Neural crest cell (in vitro differentiated cells): ENCODE measurements at places on chromosomes 3 and 15. TPM values are rescaled to one million over a fixed set of nuclear protein-coding genes. Genes with fewer than 3 reads are reported as not detected.

DNA sequence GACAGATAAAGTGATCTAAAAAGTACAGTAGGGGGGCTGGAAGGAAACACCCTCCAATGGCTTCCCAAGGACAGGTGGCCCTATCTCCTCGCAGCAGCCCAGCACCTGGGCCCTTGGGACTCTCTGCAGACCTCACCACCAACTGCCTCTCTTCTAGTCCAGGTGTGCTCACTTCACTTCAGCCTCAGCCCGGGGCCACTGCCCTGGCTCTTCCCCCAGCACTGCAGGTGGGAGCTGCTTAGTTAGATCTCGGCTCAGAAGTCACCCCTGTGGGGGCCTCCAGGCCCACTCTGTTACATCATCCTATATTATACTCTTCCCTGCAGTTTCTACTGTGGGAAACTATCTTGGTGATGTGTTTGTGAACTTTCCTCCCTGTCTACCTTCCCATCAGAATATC, 2.0 kb downstream of the KLF15 start:
- no peak for DNase-seq

GRCh38 chr3:19155375-19155774, 7.1 kb downstream of the KCNH8 start:
- no peak for DNase-seq

- DNase-seq: no peak
Measured at GRCh38 chr3:176795891-176796290, 401.4 kb downstream of the TBL1XR1 start.

DNA sequence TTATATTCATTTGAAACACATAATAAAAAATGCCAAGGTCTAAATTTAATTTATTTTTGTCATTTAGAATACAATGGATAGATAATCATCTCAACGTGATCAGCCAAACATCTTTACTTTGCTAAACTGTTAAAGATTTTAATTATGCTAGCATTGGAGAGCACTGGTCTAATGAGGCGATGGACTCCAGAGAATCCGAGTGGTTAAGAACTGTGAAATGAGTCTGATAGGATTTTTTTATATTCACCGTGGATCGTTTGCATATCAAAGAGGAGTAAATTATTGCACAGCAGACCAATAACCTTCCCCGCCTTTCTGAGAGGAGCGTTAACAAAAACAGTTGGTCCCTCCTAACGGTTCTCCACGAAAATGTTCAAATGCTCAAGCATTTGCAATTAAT, 540.8 kb downstream of the FOXP1 start:
- no peak for DNase-seq

- no peak for DNase-seq
Measured at GRCh38 chr3:20288050-20288449, 102.0 kb upstream of the SGO1 start.

- no peak for DNase-seq
Measured at GRCh38 chr3:141170678-141171295, 60.8 kb upstream of the PXYLP1 start.

GRCh38 chr15:43900996-43901395, 74.2 kb downstream of the WDR76 start:
- no peak for DNase-seq

DNA sequence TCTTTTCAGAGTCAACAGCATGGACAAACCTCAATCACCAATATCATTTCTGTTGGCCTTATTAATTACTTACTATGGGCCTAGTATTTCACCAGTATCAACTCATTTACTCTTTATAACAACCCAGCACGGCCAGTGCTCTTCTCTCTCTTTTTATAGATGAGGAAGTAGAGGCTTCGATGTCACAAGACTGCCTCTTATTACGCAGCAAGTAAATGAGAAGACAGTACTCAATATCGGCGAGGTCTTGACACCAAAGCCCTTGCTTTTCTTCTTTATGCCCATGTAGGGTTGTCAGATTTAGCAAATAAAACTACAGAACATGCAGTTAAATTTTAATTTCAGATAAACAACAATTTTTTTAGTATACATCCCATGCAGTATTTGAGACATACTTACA, 99.0 kb upstream of the KCNMB2 start:
- DNase-seq: no peak

GRCh38 chr3:132987396-132987795, 50.8 kb upstream of the TMEM108 start:
- DNase-seq: no peak

DNA sequence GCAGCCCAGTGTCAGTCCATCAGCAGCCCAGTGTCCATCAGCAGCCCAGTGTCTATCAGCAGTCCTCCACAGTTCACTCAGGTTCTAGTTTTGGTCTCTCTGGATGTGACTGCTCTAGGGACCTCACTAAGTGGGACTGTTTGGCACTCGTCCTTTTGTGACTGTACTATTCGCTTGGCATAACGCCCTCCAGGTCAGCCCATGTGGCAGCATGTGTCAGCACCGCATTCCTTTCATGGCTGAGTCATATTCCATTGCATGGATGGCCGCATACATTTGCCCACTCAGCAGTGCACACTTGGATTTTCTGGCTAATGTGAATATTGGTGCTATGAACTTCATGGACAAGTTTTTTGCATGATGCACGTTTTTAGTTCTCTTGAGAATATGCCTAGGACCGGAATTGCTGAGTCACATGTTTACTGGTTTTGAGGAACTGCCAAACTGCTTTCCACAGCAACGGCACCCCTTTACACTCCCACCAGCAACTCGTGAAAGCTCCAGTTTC, 16.4 kb downstream of the CHST13 start:
- DNase-seq: no peak

DNA sequence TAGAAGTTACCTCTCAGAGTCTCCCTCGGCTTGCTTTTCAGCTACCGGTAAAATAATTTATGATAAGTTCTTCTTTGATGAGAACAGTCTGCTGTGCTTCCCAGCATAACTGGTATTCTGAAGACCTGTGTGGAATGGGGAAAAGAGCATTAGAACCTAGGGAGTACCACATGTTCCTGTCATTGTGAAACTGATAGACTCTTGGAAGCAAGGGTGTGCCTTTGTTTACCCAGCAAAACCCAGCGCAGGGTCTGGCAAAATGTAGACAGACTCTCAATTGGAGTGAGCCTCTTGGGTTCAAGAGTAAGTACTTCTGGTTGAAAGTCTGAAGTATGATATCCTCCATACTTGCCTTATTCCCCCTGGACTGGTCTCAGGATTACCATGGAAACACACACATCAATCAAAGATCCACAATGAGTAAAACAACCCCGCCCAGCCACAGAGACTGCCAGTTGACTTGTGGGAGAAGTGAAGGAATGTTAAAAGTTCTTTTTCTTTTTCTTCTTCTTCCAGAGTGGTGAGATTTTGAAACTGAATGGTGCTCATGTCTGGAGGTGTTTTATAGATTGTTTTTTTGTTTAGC, 652.4 kb upstream of the NAALADL2 start:
- DNase-seq: no peak

GRCh38 chr3:59107856-59108815, 58.3 kb upstream of the CFAP20DC start:
- no peak for DNase-seq

GRCh38 chr15:59096429-59096828, 8.5 kb upstream of the CCNB2 start:
- no peak for DNase-seq

DNA sequence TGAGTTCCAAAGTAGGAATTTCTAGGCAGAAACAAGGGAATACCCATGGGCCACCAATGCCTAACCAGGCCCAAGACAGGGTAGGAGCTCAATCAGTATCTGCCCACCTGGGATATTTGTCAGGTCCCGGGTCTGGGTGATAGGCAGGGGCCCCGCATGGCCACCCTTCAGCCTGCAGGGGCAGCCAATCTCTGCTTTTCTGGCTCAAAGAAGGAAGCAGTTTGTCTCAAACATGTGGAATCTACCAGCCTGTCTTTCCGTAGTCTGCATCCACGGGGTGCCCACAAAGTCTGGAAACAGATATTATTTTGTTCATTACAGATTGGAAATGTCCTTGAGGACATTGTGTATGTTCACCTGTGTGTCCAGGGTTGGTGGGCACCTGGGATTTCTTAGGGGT, 56.2 kb downstream of the CEMIP start:
- no peak for DNase-seq

DNA sequence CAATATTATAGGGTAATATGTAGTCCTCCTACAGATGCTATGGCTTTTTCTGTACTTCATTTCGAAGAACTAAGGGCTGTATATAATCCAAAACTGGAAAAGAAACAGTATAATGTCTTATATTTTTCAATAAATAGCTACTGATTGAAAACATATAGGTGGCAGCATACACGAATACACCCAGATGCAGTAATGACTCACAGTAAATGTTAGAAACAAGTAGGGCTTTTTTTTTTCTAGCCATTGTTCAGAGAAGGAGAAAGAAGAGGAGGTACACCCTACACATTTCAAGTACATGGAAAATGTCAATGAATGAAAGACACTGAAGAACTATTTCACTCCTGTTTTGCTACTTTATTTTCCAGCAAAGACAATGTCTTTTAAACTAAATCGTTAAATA, 9.4 kb downstream of the DAZL start:
- DNase-seq: no peak

DNA sequence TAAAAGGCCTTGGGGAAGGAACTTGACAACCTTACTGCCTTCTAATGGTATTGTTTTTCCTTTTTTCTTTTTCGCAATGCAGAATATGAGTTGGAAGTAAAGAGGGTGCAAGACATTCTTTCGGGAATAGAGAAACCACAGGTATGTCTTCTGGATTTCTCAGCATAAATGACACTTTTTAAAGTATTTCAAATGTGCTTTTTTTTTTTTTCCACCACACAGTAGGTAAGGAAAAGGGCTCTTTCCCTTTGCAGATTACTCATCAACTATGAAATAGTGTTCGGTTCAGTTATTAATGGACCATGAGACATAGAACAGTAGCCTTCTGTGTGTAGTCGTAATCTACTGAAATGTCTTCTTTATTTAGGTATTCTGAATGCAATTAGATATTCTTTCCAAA, 162.4 kb downstream of the GHSR start:
- DNase-seq: no peak

DNA sequence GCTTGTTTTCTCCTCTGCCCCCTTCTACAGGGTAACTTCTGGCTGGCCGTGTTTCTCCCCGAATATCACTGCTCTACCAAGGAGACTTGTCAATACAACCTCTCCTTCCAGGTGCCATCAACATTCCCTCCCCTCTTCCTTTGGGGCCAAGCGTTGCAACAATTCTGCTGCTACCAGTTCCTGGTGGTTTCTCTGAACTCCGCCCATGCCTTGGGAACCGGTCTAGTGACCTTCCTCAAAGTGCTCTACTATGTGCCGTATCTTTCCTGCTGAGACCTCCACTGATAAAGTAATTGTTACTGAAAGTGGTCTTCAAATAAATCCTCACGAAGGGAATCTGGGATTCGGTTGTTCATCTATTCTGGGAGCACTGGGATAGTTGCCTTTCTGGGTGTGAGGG, 26.2 kb downstream of the PCSK6 start:
- no peak for DNase-seq

DNA sequence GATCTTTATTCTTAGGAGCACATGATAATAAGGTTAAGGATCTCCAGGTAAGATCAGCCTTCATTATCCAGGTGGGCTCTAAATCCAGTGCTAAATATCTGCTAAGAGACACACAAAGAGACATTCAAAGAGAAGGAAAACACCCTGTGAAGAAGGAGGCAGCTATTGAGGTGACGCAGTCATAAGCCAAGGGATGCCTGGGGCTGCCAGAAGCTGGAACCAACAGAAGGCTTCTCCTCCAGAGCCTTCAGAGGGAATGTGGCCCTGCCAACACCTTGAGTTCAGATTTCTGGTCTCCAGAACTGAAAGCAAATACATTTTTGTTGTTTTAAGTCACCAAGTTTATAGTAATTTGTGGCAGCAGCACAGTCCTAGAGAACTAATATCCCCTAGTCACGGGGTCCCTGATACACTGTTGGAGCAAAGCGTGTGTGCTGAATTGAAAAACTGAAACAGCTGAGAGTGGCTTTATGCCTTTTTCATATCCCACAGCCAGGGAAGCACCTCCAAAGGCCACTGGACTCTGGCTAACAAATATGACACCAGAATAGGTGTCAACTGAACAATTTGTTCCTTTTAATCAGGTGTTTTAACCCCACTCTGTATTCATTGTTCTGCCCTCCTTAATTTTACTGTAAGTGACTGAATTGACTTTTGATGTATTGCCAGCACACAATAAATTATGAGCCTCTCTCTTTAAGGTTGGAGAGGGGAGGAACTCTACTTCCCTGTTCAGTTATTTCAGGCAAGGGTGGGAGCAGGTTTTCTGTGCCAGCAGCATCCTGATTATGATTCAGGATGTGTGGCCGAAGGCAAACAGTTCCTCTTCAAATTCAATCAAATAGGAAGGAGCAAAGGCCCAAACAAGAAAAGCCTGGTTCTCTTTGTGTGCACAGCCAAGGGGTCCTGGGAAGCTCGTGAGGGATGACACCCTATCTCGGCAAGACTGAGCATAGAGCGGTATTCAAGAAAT, 151.8 kb upstream of the HES1 start:
- DNase-seq: no peak

- no peak for DNase-seq
Measured at GRCh38 chr3:33791477-33792166, 6.8 kb upstream of the PDCD6IP start.

DNA sequence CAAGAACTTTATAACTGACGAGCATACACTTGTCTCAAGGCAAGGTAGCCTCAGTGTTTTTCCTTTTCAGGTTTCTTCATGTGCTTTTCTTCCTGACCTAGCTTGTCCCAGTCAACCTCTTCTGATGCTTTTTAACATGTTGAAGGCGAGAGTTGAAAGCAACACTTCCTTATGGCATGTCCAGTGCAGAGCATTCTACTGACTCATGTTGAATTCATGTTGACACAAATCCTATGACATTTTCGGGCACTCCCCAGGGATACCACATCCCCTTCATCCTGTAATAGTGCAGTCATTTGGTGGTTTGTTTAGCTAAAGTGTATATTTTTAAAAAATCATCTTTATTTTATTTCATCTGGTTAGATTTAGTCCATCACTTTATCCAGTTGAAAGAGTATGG, 75.9 kb upstream of the CBLB start:
- DNase-seq: no peak

- no peak for DNase-seq
Measured at GRCh38 chr3:26592451-26592850, 30.1 kb upstream of the LRRC3B start.

DNA sequence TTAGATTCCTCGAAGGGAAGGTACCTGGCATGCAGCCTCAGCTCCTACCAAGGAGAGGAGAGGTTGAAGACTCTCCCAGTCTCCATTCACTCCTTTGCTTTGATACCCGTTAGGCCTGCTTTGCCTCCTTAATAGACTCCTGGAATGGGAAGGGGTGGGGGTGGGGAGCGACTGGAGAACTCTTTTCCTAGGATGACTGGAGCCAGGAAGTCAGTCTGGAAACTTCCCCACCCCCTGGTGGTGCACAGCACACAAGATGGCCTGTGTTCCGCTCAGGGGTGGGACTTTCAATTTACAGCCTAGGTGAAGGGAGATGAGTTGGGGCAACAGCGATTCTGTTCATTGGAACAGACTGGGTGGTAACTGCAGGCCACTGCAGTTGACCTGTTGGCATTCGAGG, 21.4 kb upstream of the CELF6 start:
- peak; percentile 28 for DNase-seq

Gene ADAMTS9
- total RNA-seq: 13.8 and 15.1 TPM in 2 replicates

Gene SETD5
- total RNA-seq: 198 and 206 TPM in 2 replicates

Gene RTP3
- not detected in 2 replicates for total RNA-seq

Gene CCR9
- total RNA-seq: not detected in 2 replicates

Gene ACKR2
- total RNA-seq: 0.20 and 0.56 TPM in 2 replicates
